Bronchus fibroblast of lung (primary cell): ENCODE measurements at places on chromosomes 5 and 9. TPM values are rescaled to one million over a fixed set of nuclear protein-coding genes. Genes with fewer than 3 reads are reported as not detected.

Gene GABRA1
- total RNA-seq, result not detected in 2 replicates

Gene UBE2QL1
- total RNA-seq, result not detected in 2 replicates

Gene ACOT12
- 0.84 and 1.2 TPM in 2 replicates for total RNA-seq

Gene PPP3R2
- total RNA-seq, result not detected in 2 replicates

Gene LCNL1
- under 0.01 TPM in 1 of 2 replicates, not detected in the other for total RNA-seq

Gene ACTBL2
- 0.15 and 0.34 TPM in 2 replicates for total RNA-seq

Gene SLC6A3
- not detected in 2 replicates for total RNA-seq

Gene CDH9
- not detected in 2 replicates for total RNA-seq

Gene PCDHGA4
- 1.0 and 1.3 TPM in 2 replicates for total RNA-seq

Gene RMRP
- 46,048 and 56,930 TPM in 2 replicates for total RNA-seq
